Osteoblast (primary cell): ENCODE measurements at places on chromosomes 4 and X.

DNA sequence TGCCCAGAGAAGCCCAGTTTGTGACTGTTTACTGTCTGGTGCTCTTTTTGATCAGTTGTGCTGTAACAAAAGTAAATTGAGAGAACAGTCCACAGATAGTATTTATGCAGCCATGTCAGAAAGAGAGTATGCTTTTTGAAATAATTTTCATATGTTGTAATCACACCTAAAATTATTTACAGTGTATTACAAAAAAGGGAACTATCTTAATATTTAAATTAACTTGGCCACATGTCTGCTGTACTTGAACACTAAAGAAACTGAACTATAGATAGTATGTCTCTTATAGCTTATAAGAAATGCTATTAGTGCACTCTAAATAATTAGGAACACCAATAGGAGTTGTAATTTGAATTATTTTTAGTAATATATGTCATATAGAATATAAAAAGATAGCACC lies 30.2 kb downstream of the KIAA0232 start:
- DNase-seq, result no peak

GRCh38 chr4:73006286-73006990 lies 63.1 kb downstream of the COX18 start:
- no peak for DNase-seq

DNA sequence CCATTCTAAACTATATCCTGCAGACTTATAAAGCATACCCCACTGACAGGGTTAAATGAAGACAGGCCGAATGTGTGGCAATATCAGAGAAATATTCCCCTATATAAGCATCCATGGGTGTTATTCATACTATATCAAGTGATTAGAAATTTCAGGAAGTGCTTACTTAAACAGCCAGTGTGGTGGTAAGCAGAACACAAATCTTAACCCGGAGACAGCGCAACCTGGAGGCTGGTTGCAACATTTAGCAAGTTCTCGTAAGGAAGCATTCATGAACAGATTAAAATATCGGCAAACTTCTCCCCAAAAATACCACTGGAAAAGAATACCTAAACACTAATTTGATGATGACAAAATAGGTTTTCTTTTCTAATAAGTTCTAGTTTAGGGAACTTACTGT lies 261.2 kb downstream of the CBLL2 start:
- DNase-seq, result no peak

- DNase-seq, result no peak
Observed at GRCh38 chr4:183589461-183590099, 69.4 kb downstream of the RWDD4 start.

DNA sequence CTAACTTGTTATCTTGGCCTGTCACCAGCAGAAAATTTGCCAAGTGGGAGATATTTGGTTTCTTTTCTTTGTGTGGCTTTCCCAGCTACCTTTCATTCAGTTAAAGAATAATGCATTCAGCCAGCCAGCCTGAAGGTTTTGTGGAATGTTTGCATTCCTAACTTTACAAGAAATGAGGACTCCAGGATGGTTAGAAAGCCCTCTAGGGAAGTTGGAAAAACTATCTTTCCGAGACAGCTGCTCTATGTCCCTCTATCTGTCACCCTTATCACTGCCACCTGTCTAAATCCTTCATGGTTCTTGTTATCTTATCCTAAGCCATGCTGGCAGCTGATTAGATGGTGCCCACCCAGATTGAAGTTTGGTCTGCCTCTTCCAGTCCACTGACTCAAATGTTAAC lies 384.2 kb downstream of the SH3BGRL start:
- DNase-seq, result no peak

GRCh38 chr4:11014199-11014598 lies 329.6 kb upstream of the CLNK start:
- no peak for DNase-seq

GRCh38 chr4:147096667-147097604 lies 151.3 kb upstream of the TTC29 start:
- no peak for DNase-seq

DNA sequence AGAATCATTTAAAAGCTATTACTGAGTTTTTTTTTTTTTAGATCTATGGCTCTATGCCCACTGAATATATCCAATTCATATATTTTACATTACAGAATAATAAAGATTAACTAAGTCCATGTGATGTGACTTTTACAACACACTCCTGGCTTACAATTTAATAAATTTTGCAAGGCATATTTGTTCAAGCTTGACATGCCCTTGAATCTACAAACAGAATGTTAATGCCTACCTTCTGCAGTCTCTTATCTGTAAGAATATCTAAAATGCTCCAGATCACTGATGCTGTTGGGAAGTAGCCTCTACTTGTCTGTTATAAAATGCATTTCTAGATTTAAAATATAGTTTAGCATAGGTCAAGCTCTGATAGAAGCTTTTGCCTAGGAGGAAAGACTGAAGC lies 100.7 kb upstream of the RASGEF1B start:
- no peak for DNase-seq

GRCh38 chrX:57951666-57952319 lies 41.5 kb upstream of the ZXDA start:
- no peak for DNase-seq

- DNase-seq, result no peak
Observed at GRCh38 chr4:109078724-109079123, 223.7 kb downstream of the COL25A1 start.

- DNase-seq, result no peak
Observed at GRCh38 chrX:105837232-105837631, 14.9 kb downstream of the NRK start.

DNA sequence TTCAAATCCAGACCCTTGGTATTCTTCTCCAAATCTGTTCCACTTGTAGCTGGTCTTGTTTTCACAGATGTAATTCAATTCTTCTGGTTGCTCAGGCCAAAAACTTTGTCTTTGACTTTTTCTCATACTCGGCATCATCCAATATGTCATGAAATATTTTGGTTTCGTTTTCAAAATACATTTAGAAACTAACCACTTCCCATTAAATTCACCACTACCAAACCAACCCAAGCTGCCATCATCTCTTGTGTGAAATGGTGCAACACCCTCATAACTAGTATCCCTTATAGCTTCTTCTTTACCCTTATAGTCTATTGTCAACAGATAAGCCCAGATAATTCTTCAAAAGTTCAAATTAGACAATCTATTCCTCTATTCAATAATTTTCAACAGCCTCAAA lies 192.1 kb downstream of the PRR32 start:
- no peak for DNase-seq

- peak; percentile 18 for DNase-seq
Observed at GRCh38 chr4:139368998-139369397, 66.7 kb upstream of the NDUFC1 start.

GRCh38 chr4:24632011-24632410 lies 47.7 kb upstream of the DHX15 start:
- DNase-seq, result no peak

GRCh38 chr4:137389911-137390520 lies 142.3 kb downstream of the PCDH18 start:
- no peak for DNase-seq

- DNase-seq, result no peak
Observed at GRCh38 chr4:125770814-125771398, 456.2 kb downstream of the FAT4 start.

DNA sequence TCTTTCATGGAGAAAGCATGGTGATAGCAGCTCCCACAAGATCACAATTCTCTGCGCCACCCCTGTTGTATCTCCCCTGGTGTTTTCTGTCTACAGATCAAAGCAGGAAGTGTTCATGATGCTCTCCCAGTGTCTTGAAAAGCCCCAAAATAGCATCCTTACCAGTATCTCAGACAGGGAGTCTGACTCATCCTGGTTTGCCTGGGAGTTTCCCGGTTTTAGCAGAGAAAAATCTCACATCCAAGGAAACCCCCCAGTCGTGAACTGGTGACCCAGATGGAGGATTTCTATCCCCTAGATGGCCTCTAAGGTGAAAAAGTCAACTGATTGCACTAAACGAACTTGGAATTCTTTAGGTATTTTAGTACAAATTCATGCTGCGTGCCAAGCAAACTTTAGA lies 64.3 kb upstream of the NR0B1 start:
- DNase-seq, result no peak

DNA sequence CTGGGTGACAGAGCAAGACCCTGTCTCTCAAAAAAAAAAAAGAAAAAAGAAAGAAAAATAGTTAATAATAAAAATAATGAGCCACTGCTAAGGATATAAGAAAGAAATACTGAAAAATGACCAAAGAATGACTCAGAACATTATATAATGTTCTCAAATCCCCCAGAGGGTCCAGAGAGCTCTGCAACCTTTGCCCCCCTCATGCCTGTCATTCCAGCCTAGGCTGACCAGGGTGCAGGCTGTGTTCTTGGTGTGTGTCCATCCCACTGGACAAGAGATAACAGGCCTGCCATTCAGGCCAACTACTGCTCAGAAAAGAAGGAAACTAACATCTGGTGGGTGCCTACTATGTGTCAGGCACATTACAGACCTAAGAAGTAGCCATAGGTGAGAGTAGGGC lies 72.7 kb upstream of the EDNRA start:
- DNase-seq, result no peak

DNA sequence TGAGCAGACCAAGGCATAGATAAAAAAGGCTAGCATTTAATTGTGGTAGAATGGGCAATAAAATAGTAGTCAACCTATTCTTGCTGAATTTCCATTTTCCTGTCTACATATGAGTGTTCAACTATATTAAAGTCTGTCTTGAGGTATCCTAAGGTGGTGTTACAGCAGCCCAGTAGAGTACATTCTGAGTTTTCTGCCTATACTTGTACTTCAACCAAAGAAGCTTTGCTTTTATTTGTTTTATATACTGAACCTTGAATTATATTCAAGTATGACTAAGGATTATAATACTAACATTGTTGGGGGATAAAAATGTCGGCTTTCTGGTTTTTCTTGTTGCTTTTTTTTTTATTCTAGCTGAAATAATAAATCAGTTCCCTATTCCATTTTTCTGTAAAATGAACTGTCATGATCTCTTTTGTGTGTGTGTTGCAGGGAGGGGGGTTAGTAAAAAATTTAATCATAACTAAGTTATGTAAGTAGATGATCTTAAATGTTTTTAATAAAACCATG lies 106.7 kb downstream of the PDLIM5 start:
- DNase-seq, result no peak

GRCh38 chr4:145891958-145892357 lies 46.7 kb downstream of the ZNF827 start:
- no peak for DNase-seq

DNA sequence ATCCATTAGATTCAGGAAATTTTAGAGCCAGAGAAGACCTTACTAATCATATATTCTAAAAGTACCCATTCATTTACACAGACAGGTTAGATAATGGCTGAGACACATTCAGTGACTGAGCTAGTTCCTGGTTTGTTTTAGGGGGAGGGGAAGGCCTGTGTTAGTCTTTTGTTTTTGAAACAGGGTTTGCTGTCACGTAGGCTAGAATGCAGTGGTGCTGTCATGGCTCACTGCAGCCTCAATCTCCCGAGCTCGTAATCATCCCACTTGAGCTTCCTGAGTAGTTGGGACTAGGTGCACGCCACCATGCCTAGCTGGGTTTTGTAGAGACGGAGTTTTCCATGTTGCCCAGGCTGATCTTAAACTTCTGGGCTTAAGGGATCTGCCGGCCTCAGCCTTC lies 10.1 kb downstream of the RBPJ start:
- no peak for DNase-seq

DNA sequence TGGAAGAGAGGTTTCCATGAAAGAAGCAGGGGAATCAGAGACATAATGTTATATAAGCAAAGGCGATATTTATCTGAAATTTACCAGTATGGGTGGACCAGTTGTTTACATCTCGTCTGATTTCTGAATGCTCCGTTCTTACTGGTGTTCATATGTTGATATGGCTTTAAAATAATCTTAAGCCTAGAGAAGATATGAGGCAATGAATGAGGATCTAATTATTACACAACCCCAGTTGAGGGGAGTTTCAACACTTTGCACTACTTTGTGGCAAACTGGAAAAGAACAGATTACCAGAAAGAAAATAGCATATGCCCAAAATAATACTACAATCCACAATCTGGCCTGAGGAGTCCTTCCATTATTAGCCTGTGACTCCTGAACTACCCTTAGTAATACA lies 263.3 kb upstream of the MAGEB2 start:
- no peak for DNase-seq

- no peak for DNase-seq
Observed at GRCh38 chrX:137748827-137749226, 182.9 kb downstream of the ZIC3 start.

DNA sequence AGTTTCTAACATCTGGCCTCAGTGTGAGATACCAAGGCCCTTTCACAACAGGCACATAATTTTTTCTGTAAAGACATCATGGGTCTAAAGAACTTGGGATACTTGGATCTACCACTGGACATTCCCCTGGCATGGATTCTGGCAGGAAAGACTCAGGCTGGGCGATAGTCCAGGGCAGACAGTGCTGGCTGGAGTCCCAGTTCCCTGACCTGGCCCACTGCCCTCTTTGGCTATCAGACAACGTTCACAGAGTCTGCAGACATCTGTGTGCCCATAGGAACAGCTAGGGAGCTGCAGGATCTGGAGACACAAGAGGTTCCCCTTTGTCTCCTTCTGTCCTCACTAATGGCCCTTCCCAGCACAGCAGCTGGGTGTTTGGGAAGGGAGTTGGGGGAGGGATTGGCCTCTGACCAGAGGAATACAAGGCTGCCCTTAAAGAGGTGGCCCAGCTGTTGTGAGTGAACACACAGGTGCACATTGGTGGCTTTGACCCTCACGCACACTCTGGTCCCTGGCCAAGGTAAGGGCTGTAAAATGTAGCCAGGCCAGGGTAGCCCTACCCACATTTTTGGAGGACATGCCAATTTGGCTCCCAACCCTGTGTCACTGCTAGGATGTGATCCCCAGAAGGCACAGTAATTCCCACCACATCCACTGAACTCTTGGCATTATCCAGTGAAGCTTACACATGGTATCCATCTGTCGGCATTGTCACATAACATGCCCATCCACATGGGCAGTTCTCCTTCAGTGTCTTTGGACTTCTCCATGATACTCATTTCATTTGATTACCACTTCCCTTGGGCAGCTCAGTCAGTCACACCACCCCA lies 72.3 kb downstream of the SOX3 start:
- peak; percentile 65 for DNase-seq

DNA sequence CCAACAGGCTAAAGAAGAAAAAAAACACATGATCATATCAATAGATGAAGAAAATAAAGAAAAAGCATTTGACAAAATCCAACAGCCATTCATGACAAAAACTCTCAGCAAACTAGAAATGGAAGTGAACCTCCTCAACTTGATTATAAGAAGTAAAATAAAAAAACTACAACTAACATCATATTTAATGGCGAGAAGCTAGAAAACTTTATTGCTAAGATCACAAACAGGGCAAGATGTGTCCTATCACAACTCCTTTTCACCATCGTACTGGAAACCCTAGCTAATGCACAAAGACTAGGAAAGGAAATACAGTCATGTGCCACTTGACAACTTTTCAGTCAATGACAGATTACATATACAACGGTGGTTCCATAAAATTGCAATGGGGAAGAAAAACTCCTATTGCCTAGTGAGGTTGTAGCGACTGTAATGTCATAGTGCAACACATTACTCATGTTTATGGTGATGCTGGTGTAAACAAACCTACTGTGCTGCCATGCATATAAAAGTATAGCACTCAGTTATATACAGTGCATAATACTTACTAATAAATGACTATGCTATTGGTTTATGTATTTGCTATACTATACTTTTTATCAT lies 12.1 kb upstream of the MANBA start:
- DNase-seq, result no peak
